ENCODE measurements at places on chromosomes 16 and 17.
A peak's percentile ranks its signal among the peaks of the same experiment; 100 is the strongest.

DNA sequence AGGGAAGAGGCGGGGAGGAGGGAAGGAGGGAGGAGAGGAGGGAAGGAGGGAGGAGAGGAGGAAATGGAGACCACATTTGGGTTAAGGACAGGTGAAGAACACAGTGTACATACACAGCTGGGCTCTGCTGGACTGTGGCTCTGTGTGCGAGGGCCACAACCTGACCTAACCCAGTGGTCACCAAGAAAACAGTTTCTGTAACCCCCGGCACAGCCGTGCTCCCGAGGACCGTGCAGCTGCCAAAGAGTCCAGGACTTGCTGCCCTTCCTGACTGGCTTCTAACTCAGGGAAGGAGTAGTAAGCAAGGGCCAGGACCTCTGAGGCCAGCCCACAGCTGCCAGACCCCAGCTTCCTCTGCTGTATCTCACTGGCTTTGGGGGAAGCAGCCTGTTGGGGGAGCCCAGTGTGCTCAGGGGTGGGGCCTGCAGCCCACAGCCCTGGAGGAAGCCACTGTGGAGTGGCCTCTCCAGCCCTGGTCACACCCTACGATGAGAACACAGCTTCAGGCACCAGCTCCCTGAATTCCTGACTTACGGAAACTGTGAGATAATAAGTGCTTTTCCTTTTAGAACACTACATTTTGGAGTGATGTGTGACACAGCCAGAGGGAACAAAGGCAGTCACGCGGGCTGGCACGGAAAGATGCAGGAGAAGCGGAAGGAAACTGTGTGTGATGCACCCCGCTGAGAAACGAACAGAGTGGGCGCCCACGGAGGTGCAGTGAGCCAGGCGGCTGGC is 32.3 kb downstream of the SLC7A5 start:
- no peak overlapping the region for H3K4me3 ChIP-seq
- H3K36me3 ChIP-seq: peaks cover 20% of the 10 kb centered on the region
- peaks cover 2% of the 10 kb centered on the region for H3K4me1 ChIP-seq
- H3K27ac ChIP-seq: no peak overlapping the region

DNA sequence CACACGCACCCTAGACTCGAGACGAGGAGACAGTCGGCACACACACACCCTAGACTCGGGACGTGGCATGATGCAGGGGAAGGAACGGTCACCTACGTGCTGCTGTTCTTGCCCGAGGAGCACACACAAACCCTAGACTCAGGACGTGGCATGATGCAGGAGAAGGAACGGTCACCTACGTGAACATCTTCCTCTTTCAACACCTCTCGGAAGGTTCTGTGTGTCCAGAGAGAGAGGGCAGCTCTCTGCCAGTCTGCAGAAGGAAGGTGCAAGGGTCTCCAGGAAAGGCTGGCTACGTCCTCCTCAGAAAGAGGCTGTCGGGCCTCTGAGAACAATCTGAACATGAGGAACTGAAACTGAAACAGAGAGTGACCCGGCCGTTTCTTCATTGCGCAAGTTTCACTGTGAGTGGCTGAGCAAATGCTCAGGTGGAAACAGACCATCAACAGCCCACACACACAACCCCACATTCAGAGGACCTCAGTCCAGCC is 43.4 kb downstream of the ZNF276 start:
- peak overlapping the region; percentile 52 for H3K4me3 ChIP-seq
- H3K36me3 ChIP-seq: no peaks in the 10 kb centered on the region
- peaks cover 30% of the 10 kb centered on the region for H3K4me1 ChIP-seq

DNA sequence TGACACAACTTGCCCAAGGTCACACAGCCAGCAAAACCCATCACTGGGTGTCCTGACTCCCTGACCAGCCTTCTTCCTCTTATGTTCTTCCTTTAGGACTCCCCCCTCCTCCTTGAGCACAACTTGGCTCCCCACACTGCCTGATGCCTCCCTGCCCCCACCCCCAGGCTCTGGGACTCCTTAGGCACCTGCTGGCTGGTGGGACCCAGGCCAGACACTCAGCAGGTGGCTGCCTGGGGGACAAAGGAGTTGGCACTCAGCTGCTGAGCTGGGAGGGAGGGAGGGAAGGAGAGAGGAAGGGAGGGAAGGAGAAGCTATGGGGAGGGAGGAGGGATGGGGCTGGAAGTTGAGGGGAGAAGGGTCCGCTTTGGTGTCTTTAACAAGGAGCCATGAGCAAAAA is 8.0 kb downstream of the SEZ6 start:
- H3K4me3 ChIP-seq: no peak overlapping the region
- no peaks in the 10 kb centered on the region for H3K4me1 ChIP-seq
- H3K36me3 ChIP-seq: no peaks in the 10 kb centered on the region
- H3K27ac ChIP-seq: no peak overlapping the region
- no peak for DNase-seq
- no peaks in the 10 kb centered on the region for H3K27me3 ChIP-seq

DNA sequence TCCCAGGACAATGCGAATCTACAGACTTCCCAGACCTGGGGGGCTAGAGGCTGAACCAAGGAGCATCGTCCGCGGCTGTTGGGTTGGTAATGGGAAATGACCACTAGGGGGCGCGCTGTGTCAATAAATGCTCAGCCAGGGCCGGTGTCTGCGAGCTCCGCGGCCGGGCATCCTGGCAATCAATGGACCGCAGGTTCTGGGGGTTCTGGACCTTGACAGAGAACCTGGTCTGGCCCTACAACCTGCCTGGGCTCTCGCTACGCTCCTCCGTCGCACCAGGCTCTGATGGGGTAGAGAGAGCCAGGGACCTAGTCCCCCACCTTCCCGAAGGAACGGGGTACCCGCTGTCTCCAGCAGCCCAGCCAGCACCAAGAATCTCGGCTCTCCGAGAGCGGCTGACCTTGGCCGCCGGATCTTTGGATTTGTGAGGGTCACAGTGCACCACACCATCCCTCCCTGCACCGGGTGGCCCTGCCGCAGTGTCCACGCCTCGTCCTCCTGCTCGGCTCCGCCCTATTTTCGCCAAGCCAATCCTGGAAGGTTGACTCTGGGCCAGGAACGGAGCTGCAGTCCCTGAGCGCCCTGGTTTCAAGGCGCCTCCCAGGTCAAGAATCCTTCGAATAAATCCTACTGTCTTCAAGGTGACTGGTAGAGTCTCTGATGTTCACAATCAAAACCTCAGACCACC is 20.4 kb upstream of the BEAN1 start:
- H3K27me3 ChIP-seq: no peaks in the 10 kb centered on the region
- H3K4me3 ChIP-seq: peak overlapping the region; percentile 75
- peak; percentile 85 for DNase-seq
- no peaks in the 10 kb centered on the region for H3K36me3 ChIP-seq
- H3K27ac ChIP-seq: no peak overlapping the region

- H3K4me1 ChIP-seq: no peaks in the 10 kb centered on the region
- no peak overlapping the region for H3K27ac ChIP-seq
- no peak overlapping the region for H3K4me3 ChIP-seq
- no peaks in the 10 kb centered on the region for H3K36me3 ChIP-seq
- no peak for DNase-seq
- H3K27me3 ChIP-seq: no peaks in the 10 kb centered on the region
Observed at GRCh38 chr16:71327720-71328119, 30.8 kb upstream of the CALB2 start.

Data from CD8-positive, alpha-beta memory T cell (primary cell).